ENCODE measurements at places on chromosomes 7 and 10. TPM values are rescaled to one million over a fixed set of nuclear protein-coding genes. Genes with fewer than 3 reads are reported as not detected.

- no peak for DNase-seq
Observed at GRCh38 chr7:39125846-39126245, 148.1 kb downstream of the POU6F2 start.

DNA sequence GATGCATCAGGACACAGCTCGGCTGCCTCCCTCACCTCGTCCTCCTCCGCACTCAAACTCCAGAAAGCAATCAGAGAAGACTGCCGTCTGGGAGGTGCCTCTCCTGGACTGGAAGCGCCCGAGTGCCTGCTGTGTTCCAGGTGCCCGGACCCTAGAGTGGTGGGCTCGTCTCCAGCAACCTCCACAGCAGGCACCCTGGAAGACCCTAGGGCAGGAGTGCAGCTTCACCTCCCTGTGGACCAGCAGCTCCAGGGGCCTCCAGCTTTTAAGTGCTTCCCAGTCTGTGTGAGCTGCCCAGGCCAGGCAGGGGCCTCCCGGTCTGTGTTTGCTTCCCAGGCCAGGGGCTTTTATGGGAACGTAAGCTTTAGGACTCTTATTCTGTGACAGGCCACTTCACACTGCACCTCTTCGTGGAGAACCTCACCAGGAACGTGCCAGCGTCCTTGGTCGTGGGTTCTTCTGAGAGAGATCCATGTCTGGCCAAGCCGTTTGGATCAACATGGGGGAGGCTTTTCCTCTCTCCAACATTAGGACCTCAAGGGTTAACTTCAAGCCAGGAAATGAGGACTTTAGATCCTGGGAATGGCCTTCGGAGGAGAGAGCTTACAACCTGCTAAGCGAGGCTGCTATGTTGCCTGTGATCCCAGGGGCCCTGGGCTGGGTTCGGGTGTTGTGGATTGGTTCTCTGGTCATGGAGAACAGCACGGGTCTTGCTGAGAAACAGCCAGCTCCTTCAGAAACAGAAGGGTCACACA, 5.9 kb upstream of the PWWP2B start:
- no peak for DNase-seq

GRCh38 chr7:151520419-151521261, 945 bp upstream of the RHEB start:
- DNase-seq, result peak; percentile 54

GRCh38 chr10:17655009-17655408, 11.1 kb downstream of the STAM start:
- no peak for DNase-seq

DNA sequence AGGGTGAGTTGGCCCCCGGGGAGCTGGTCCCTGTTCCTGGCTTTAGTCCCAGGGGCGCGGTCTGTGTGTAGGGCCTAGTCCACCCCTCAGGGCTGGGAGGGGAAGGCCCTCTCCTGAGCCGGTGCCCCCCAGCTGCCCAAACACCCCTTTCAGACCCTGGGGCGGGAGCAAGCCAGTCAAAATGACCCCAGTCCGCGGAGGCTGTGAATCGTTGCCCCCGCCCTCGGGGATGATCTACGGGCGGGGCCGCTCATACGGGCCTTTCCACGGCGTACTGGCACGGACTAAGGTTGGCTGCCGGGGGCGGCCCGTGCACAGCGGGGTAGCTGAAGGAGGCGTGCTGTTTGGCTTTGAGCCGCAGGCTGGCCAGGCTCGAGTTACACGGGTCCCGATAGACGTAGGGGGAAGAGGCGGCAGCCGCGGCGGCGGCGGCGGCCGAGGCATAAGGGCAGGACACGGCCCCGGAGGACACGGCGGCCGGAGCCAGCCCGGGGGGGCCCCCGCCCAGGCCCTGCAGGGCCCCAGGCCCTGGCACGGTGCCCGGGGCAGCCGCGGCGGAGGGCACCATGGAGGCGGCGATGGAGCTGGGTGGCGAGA, 4.3 kb downstream of the ELOVL3 start:
- DNase-seq, result no peak

GRCh38 chr7:66804001-66804400, 63.5 kb downstream of the RABGEF1 start:
- no peak for DNase-seq

DNA sequence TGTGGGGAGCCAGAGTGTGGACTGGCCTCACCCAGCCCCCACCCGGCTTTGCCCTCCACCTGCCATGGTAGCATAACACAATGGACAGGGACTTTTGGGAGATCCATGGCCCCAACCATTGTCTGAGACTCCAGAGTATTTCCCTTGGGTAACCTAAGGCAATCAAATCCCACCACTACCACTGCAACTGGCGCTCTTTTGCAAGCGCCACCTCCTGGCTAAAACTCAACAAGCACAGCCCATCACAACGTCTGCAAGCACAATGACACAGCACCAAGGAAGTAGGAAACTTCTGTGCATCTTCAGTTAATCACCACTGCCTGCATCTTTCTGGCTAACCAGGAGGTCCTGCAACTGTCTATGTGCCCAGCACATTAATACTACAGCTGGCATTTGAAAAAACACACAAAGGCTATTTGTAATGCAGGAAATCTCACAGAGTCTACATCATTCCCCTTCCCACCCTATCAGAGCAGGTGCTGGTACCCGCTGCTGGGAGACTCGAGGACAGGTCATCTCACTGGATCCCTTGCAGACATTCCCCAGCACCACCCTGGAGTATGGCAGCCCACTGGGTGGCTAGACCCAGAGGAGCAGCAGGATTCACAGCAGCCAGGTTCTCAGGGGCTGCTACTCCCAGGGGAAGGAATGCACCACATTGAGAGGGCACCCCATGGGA, 27.7 kb downstream of the ANKRD26 start:
- no peak for DNase-seq

- DNase-seq, result peak; percentile 2
Observed at GRCh38 chr7:133434246-133434865, 181.5 kb downstream of the EXOC4 start.

DNA sequence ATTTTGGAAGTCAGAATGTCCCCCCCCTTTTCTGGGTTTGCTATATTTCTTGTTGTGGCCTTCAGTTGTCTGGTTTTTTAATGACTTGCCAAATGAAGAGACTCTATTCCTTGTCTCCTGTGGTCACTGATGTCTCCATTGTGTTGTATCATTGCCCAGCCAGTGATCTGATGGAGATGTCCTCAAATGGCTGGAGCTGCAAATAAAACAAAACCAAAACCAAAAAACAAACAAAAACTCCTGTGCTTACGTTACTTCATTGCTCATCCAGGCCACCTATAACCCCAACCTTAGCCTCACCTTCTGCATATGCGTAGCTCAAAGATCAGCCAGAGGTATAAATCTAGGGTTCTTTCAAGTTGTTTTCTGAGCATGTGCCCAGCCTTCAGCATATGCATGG, 5.1 kb downstream of the RBM33 start:
- no peak for DNase-seq

DNA sequence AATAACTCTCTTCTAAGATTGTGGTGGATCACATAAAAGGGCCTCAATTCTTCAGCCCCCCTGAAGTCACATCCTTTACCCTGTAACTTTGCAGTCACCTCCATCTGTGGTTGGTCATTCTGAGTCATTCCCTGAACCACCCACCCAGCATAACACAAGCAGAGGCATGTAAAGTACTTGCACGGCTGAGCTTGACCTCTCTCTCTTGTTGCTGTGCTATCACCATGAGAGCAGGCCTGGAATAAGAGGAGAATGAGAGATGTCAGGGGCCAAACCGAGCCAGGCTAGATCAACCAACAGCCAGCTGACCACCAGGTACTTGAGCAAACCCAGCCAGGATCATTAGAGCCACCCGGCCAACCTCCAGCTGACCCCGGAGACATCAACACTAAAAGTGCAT, 13.5 kb upstream of the STK17A start:
- DNase-seq, result no peak

DNA sequence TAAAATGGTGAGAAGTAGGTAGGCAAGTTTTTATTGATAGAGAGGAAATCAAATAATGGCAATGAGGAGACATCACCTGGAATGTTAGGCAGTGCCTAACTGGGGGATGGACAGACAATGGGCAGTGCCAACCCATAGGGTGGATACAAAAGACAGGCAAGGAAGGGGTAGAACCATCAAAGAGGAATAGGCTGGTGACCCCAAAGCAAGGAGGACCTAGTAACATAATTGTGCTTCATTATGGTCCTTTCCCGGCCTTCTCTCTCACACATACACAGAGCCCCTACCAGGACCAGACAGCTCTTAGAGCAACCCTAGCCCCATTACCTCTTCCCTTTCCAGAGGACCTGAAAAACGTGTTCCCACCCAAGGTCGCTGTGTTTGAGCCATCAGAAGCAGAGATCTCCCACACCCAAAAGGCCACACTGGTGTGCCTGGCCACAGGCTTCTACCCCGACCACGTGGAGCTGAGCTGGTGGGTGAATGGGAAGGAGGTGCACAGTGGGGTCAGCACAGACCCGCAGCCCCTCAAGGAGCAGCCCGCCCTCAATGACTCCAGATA, 30.0 kb downstream of the PRSS2 start:
- DNase-seq, result no peak

- no peak for DNase-seq
Observed at GRCh38 chr7:77917500-77918262, 119.1 kb downstream of the PHTF2 start.

DNA sequence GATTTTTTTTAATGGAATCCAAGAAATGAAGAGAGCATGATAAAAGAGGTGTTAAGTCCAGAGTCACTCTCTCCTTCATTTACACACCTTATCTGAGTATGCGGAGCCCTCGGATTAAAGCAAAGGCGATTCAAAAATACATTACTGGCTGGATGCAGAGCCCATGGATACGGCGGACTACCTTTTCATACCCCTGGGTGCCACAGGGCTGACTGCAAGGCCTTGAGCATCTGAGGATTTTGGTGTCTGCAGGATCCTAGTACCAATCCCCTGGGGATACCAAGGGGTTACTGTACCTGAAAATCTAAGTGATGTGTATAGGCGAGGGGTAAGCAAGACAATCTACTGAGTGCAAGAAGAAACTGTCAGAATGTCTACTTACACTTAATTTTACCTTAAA, 20.5 kb downstream of the PIP4K2A start:
- DNase-seq, result no peak

GRCh38 chr10:132915411-132915810, 27.0 kb downstream of the CFAP46 start:
- no peak for DNase-seq

DNA sequence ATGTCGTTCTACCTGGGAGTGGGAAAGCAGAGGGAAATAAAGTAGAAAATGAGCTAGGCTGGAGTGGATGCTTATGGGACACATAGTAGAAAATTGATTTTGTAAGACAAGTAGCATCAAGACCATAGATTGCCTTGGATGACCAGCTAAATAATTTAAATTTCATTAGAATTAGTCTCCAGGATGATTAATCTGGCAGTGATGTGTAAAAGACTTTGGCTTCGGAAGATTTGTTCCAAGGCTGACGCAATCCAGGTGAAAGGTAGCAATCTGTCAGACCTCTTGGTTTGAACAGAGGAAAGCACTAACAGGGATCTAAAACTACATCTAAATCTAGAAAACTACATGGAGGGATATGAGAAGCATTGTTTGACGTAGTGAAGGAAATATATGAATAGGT, 236.5 kb downstream of the ARL4A start:
- no peak for DNase-seq

GRCh38 chr10:133448120-133448519, 5.6 kb upstream of the SCART1 start:
- DNase-seq, result no peak

- DNase-seq, result no peak
Observed at GRCh38 chr7:2622869-2623697, 8.7 kb upstream of the TTYH3 start.

DNA sequence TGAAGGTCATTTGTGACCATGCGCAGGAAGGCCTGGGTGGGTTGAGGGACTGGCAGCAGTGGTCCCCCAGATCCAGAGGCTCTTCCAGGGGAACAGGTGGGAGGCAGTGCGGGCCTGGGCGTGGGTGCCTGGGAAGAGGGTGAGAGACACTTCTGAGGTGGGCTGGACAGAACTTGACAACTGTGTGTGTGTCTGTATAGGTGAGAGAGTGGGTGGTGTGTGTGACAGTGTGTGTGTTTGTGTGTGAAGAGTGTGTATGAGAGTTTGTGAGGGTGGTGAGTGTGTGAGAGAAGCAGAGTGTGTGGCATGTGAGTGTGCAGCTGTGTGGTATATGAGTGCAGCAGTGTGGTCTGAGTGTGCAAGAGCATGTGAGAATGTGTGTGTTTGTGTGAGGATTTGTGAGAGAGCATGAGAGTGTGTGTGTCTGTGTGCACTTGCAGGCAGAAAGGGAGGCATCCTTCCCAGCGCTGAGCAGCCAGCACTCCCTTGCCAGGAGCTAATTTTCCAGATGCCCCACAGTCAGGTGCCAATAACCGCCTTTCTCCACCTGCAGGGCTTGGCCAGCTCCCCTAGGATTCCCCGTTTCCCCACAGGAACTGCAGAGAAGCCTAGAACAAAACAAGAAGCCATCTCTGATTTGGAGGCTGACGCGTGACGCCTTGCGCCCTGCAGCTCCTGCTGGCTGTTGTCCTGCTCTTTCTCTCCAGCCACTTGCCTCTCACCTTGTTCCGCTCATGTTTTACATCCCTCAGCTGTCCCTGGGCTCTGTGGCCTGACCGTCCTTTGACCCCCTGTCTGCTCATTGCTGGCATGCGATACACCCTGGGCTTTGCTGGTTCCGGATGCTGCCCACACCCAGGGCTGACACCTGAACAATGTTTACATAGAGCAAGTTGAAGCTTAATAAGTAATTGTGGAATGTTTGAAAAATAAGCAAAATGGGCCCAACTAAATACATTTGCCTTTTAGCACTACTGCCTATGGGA, 88.0 kb downstream of the TMEM178B start:
- no peak for DNase-seq

DNA sequence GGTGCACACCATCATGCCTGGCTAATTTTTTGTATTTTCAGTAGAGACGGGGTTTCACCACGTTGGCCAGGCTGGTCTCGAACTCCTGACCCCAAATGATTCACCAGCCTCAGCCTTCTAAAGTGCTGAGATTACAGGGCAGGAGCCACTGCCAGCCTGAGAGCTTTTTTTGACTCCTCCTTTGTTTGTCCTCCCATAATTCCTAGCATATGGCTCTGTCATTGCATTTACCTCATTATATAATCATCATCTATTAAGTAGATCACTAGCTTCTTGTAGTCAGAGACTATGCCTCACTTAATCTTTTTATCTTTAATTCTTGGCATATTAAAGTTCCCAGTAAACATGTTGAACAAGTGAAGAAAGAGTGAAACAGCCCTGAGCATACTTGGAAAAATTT, 82.1 kb downstream of the CPEB3 start:
- no peak for DNase-seq

The ZNF212 gene
- 6.6 TPM for total RNA-seq

The OR2A42 gene
- total RNA-seq, result 0.10 TPM

The AKR1D1 gene
- not detected for total RNA-seq

The PRKCQ gene
- 2.7 TPM for total RNA-seq

The GPNMB gene
- total RNA-seq, result 208 TPM

The SPDYE2 gene
- total RNA-seq, result not detected

Data from skin of body (tissue), 3 donors.